Stimulated activated CD8-positive, alpha-beta memory T cell treated with anti-CD3 and anti-CD28 coated beads, Interleukin-15, amount 100 ng/mL, for 24 hours (primary cell): ENCODE measurements at places on chromosomes 2 and 18.

- DNase-seq = no peak
Measured at GRCh38 chr18:3499501-3499900, 49.5 kb downstream of the TGIF1 start.

- no peak for DNase-seq
Measured at GRCh38 chr2:120522151-120522751, 176.3 kb downstream of the INHBB start.

DNA sequence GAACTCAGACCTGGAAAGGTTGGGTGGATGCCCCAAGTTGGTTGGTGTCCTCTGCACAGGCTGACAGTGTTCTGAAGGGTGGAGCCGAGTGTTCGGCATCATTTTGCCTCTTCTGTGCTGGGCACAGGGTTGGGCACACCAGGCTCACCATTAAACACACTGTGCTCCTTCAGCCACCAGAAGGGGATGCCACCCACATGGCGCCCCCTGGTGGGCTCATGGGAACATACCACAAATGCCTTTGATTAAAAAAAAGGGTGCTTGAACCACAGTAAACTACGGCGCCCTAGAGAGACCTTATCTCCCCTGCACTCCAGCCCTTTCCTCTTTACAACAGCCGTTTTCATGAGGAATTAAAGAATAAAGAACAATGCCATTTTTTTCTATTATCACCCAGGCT, 89.4 kb downstream of the CELF4 start:
- DNase-seq = no peak

DNA sequence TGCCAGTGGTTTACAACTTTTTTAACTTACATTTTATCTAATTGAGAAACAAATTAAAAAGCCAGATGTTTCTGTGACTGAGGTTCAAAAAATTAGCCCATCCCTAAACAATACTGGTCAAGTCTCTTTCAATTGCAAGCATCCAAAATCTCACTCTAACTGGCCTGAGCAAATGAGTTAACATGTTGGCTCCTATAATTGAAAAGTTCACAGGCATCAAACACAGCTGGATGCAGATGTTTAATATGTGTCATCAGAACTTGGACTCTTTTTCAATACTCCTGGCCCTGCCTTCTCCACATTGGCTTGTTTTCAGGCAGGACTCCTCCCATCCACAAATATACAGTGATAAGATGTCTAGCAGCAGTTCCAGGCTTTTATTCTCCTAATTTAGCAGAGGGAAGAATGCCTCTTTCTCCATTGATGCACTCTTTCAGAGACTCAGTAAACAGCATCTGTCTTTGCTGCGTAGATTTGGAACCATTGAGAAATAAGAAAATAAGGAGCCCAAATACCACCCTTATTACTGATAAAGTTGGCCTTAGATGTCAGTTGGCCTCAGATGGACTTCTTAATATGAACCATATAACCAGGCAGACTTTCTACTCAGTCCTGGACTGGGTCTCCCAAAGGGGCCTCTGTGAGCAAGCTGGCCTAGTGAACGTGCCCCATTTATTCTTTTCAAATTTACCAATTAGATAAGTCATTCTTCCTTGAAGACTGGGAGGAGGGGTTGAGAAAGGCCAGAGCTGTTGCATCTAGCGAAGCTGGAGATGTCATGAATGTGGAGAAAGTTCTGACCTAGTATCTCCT, 30.4 kb upstream of the FN1 start:
- DNase-seq = no peak

GRCh38 chr2:41717839-41718238, 330.0 kb upstream of the PKDCC start:
- DNase-seq = no peak

- DNase-seq = no peak
Measured at GRCh38 chr18:75124991-75125381, 84.0 kb downstream of the PTGR3 start.

GRCh38 chr2:169472249-169472648, 7.0 kb upstream of the BBS5 start:
- no peak for DNase-seq

GRCh38 chr2:8212239-8212638, 469.6 kb upstream of the ID2 start:
- DNase-seq = no peak

GRCh38 chr18:76318607-76319006, 176.4 kb downstream of the ZNF516 start:
- no peak for DNase-seq

DNA sequence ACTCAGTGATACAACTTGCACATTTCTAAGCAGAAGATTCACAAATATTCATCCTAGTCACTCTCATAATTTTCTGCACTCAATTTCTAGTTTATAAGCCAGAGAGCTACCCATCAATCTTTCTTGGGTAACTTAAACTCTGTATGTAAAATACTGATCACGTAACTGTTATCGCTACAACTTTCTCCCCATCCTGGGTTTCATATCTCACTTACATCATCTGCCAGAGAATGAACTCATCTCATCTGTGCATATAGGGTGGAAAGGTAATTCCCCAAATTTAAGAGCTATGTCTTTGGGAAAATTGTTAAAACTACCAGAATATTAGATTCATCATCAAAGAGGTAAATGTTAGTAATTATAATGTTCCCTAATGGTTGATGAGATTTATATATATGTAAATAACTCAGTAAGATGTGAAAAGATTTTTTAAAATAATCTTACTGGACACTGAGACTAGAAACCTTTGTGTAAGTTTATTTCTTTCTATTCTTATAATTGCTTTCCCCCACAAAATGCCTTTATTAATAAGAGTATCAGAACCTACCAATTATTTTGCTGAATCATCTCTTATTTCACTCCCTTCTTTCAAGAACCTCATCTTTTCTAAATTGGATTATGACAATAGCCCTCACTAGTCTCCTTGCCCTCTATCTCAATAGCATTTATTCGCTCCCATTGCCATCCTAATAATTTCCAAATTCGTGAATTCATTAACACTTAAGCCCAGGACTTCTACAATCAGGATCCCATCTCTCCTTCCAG, 729.0 kb downstream of the EPHA4 start:
- DNase-seq = no peak

DNA sequence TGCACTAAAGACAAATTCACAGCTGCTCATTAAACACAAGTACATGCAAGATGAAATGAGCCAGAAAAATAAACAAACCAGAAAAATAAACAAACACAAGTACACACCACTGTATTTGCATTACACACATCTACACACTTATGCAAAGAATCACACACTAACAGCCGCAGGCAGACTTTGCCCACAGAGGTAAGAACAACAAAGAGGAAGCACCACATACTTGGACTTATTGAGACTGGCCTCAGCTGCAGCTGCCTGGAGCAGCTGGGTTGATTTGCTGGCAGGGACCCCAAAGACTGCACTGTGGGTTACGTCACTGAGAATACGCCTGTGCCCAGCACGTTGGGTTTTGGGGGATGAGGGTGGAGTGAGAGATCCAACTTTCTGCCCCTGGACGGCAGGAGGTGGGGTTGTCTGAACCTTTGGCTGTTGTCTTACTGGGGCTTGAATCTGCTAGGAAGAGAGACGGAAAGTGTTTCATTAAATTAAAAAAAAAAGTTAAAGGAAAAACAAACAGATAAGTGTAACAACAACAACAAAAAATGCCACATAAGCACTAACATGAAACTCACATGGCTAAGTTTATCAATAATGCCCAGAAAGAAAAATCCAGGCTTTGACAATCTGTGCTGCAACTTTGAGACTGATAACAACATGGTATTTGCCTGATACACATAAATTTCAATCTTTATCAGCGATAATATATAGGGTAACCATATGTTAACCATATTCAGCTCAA, 71.9 kb upstream of the NFU1 start:
- no peak for DNase-seq

GRCh38 chr2:156005999-156006712, 326.4 kb downstream of the NR4A2 start:
- DNase-seq = no peak

GRCh38 chr2:134191835-134192234, 62.0 kb upstream of the MGAT5 start:
- DNase-seq = no peak

- DNase-seq = no peak
Measured at GRCh38 chr2:118250463-118250862, 162.2 kb downstream of the INSIG2 start.

- DNase-seq = no peak
Measured at GRCh38 chr18:933082-933481, 28.4 kb downstream of the ADCYAP1 start.

DNA sequence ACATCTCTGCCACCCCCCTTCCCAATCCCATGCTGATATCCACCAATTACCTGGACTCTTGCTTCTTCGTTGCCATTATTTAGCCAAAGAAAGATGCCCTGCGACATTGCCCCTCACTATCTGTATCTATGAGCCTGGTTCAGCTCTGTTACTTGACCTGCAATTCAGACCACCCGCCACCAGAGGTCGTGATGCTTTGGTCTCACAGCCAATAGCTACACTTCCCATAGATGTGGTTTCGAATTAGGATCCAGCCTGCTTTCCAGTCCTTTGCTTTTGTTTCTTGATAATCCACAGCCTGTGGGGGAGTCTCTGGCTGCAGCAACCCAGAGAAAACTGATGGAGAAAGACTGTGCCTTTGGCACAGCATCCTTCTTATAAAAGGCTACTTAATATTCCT, 239.4 kb downstream of the KLHL29 start:
- no peak for DNase-seq

GRCh38 chr2:2644040-2644439, 313.0 kb upstream of the MYT1L start:
- no peak for DNase-seq

DNA sequence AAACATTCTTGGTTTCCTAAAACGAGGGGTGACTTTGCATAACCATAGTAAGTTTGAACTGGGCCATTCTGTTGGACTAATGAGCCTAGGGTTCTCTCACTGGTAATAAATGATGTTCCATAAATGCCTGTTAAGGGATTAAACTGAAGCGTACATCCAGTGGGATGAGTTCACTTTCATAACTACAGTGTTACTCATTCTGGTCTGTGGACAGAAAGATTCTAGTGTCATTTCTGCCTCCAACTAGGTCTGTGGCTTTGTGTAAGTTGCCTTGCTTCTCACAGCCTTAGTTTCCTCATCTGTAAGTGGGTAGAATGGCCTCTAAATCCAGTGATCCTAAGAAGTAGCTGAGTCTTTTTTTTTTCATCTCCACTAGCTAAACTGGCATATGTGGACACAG, 1860.6 kb upstream of the PIK3C3 start:
- no peak for DNase-seq
